Cerebellum (tissue), 4 donors: ENCODE measurements at places on chromosomes 7 and 10. TPM values are rescaled to one million over a fixed set of nuclear protein-coding genes. Genes with fewer than 3 reads are reported as not detected.

Gene PON1
- total RNA-seq = not detected

Gene LRRC4
- total RNA-seq = 21.4 TPM

DNA sequence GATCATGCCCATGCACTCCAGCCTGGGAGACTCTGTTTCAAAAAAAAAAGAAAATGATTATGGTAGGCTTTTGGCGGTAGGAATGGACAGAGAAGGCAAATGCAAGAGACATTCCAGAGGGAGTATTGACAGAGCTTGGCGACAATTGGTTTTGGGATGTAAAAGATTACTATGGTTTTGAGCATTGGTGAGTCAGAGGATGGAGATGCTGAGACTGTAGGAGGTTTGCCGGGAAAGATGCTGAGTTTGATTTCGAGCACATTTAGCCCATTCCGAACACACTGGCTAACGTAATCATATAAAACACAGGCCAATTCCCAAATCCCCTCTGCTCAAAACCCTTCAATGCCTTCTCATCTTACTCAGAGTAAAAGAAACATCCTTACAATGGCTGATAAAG is 161.6 kb upstream of the MKLN1 start:
- DNase-seq = no peak

GRCh38 chr7:12637819-12638592 is 49.4 kb upstream of the ARL4A start:
- DNase-seq = peak; percentile 10

Gene PPP1R3C
- total RNA-seq = 19.6 TPM

Gene NME8
- not detected for total RNA-seq
